ENCODE measurements at places on chromosomes 2 and 18.

DNA sequence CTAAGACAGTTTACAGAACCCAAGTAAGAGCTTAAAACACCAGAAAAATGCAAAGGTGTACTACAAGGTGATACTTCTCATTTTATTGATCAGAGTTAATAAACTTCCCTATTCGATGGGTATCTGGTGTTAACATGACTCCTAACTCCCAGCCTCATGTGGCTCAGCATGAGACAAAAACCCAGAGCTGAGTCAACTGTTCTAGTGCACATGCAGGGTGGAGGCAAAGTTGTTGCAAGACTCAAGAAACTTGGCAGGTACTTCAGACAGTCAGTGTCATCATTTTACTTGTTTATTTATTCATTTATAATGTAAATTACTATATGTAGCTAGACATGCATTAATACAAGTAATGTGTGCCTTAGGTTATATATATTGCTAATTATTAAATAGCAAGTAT is 216.6 kb upstream of the DSEL start:
- no peak for DNase-seq

DNA sequence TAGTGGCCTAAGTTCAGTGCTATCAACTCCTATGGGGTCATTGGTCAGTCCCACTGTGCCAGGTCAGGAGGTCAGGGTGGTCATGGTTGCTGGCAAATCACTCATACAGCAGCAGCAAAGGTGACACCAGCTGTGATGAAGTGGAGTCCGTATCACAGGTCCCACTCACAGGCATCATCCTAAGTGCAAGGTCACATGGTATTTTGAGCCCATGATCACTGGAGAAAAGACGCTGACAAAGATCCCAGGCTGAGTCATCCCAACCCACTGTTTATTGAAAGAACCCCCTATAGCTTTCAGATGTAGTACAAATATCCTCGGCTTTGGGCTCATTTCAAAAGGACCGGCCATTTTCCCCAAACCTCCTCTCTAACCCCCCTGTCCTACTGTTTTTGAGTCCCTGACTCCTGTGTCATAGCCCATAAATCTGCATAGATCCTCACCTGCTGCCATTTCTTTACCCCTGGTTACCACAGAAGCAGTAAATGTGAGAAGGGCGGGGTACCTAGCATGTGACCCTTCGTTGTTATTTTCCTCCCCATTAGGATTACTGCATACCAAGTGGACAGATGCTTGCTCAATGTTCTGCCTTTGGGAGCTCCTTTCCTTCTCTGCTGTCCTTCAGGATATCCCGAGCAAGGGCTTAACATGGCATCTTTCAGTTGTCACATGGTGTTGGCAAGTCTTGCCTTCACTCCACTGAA is 107.7 kb downstream of the COL6A3 start:
- no peak for DNase-seq

DNA sequence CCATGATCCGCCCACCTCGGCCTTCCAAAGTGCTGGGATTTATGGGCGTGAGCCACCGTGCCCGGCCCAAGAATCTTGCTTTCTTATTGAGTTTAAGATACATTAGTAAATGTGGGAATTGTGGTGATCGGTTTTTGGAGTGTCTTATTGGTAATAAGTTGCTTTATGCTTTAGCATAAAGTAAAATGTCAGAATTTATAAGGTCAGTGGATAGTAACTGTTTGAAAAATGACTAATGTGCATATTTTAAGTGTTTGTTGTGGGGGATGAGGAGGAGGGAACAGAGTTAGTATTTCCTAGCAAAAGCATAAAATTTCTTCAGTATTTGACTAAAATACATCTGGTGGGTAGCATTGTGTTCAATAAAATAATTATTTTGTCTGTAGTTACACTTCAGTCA is 77.4 kb downstream of the SLC39A10 start:
- DNase-seq = no peak

GRCh38 chr2:128783896-128784295 is 465.2 kb upstream of the HS6ST1 start:
- DNase-seq = no peak

All from caudate nucleus (tissue), 63 donors.